ENCODE measurements at places on chromosomes 5 and 9.

DNA sequence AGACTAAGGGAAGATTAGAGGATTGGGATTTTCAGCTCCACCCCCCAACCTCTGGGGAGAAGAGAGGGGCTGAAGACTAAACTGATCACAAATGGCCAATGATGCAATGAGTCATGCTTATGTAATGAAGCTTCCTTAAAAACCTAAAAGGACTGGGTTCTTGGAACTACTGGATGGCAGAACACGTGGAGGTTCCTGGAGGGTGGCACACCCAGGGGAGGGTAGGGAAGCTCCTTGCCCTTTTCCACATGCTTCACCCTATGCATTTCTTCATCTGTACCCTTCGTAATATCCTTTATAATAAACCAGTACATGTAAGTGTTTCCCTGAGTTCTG, 48.6 kb downstream of the ARHGEF28 start:
- no peak for DNase-seq

GRCh38 chr5:95803271-95804148, 19.0 kb downstream of the GLRX start:
- no peak for DNase-seq

DNA sequence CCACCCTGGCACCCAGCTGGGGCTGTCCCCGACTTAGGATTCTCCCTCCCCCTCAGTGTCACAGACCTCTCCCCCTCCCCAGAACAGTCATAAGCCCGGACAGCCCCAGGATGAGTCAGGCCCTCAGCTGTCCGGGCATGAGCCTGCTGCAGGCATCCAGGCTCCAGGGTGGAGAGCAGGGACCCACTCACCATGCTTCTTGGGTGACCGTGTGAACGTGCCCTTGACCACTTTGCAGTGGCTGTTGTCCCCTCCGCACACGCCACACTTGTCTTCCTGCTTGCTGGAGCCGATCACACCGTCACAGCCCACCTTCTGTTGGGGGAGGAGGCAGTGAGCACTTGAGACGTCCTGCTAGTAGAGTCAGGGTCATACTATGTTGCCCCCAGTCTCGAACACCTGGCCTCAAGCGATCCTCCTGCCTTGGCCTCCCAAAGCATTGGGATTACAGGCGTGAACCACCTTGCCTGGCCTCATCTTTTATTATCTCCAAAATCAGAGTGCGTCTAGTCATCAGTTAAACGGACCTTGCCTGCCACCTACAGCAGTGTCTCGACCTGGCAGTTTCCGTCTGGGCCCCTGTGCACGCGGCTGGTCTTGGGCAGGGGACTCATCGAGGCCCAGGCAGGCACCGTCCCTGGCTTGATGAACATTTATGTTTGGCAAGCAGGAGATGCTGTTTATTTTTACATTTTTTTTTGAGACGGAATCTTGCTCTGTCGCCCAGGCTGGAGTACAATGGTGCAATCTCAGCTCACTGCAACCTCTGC, 72.6 kb downstream of the ZNF354C start:
- DNase-seq: no peak

- no peak for DNase-seq
Observed at GRCh38 chr9:123871781-123872180, 58.1 kb downstream of the DENND1A start.

DNA sequence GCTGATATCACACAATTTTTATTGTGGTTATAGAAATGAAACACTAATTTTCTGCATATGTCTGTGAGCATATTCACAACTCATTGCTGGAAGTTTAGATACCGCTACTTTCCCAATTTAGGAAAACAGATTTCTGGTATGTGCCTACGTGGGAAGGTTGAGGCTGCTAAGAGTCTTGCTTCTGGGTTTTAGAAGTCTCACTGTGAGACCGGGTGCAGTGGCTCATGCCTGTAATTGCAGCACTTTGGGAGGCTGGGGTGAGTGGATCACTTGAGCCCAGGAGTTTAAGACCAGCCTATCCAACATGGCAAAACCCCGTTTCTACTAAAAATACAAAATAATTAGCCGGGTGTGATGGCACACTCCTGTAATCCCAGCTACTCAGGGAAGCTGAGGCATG, 39.6 kb downstream of the UBAP1 start:
- DNase-seq: no peak

- DNase-seq: no peak
Observed at GRCh38 chr5:52743529-52743928, 44.2 kb upstream of the ITGA1 start.

- DNase-seq: no peak
Observed at GRCh38 chr5:52854301-52854700, 66.6 kb downstream of the ITGA1 start.

DNA sequence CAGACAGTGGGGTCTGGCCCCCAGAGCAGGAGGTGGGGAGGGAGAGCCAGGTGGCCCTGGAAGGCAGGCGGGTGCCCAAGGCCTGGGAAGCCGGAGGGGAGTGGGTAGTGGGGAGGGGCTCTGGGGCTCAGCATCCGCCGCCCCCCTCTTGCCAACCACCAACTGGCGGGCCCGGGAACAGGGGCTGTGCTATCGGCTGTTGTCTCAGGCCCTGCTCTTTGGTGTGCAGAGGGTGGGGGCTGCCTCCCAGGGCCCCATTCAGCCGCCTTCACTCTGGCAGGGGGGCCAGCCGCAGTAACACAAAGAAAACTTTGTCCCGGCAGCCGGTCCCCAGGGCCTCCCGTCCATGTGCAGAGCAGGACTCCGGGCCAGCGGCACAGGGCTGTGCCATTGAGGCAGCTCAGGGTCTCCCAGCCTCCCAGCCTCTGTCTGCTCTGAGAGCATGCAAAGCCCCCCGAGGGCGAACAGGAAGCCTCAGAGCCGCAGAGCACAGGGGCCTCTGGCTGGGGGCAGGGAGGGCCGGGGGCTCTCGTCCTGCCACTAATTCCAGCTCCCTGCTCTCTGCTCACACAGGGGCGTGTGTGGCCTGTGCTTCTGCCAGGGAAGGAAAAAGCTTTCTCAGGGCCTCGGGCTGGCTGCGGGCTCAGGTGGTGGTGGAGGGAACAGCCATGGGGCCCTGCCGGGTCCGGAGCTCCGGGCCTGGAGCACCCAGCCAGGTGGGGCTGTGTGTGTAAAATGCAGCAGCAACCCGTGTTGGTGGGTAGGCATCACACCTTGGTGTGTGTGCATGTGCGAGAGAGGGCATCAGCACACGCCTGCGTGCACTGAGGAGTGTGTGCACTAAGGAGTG, 54.2 kb upstream of the NOTCH1 start:
- no peak for DNase-seq

- no peak for DNase-seq
Observed at GRCh38 chr9:76414661-76415060, 20.4 kb upstream of the RFK start.

- no peak for DNase-seq
Observed at GRCh38 chr5:137142764-137143605, 356.1 kb downstream of the SPOCK1 start.

GRCh38 chr9:115198001-115198400, 80.0 kb upstream of the TNC start:
- no peak for DNase-seq

DNA sequence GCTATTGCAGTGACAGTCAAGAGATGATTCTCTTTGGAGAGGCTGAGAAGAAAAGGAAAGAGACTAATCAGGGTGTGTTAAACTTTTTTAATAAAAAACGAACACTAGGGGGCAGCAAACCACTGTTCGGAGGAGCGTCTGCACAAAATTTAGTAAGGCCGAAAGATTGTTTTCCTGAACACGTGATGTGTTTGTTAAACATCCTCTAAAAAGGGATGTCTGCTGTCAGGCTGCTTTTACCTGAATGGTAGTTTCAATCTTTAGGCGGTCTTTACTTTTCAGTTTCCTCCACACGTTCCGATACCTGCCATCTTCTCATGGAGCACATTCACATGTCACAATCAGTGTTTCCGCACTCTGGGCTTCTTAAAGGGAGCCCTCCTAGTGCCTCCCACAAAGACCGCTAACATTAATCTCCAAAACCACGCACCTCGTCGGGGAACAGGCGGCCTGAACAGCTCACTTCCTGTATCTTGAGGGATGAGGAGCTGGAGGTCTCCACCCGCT, 125.2 kb downstream of the GPBP1 start:
- DNase-seq: peak; percentile 65

DNA sequence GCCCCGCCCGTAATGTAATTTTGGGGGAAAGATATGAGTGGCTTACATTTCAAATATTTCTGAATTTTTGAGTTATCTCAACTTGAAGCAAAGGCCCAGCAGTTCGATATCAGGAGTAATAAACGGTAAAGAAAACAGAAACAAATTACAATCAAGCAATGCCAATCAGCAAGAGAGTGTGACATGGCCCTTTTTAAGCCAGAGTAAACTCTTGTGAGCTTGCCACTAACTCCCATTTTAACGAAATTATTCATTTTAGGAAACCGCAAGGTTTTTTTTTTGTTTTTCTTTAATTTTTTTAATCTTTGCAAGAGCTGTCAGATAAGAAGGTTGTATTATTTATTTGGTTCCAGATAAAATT, 17.6 kb upstream of the CDK7 start:
- DNase-seq: peak; percentile 4

- no peak for DNase-seq
Observed at GRCh38 chr9:19193029-19193324, 37.5 kb upstream of the DENND4C start.

DNA sequence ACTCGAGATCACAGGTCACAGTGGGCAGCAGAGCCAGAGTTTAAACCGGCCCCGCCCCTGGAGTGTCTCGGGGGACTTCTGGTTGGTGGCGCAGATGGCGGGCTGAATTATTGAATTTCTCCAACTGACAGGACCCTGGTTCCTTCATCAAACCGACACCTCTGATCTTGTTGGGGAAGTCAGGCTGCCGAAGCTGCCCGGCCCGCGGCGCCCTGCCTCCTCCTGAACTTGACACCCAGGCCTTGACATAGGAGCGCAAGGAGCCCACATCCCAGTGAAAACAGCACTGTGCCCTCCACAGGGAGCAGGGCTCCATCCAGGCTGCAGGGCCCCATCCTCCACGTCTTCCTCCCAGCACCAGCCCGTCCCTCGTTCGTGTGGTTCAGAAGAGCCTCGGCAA, 105.2 kb downstream of the OLFM1 start:
- DNase-seq: no peak

DNA sequence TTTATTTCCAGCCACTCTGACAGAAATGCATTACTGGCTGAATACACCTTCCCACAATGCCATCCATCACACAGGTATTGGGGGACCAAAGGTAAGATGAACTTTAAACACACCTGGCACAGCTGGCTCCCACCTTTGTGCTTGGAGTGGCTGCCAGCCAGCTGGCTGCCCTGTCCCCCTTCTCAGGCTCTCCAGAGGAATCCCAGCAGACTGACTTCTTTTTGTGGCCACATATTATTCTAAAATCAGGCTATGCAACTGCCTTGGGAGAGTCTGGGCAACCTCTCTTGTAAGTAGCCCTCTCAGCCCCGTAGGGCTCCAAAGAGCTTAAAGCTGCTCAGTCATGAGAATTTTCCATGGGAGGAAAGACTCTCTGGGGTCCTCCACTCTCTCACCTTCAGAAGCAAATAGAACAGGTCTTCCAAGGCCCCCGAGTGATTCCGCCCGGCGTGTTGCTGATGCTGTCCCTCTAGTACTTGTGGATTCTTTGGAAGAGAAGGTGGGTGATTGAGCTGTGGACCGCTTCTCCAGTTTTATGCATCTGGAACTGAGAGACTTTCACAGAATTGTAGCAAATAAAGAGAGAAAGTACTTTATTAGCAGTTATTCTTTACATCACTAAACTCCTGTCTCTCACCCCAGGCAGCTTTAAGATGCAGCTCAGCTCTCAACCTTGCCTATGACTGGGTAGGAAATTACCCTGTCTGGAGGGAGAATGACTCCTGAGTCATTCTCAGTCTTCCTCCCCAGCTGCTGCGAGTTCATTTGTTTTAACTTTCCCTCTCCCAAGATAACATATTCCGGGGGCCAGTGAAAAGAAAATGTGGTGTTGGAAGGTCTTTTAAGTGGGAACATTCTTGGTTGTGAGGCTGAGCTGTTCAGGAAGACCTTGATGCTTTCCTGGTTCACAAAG, 159.4 kb upstream of the PITX1 start:
- DNase-seq: no peak

DNA sequence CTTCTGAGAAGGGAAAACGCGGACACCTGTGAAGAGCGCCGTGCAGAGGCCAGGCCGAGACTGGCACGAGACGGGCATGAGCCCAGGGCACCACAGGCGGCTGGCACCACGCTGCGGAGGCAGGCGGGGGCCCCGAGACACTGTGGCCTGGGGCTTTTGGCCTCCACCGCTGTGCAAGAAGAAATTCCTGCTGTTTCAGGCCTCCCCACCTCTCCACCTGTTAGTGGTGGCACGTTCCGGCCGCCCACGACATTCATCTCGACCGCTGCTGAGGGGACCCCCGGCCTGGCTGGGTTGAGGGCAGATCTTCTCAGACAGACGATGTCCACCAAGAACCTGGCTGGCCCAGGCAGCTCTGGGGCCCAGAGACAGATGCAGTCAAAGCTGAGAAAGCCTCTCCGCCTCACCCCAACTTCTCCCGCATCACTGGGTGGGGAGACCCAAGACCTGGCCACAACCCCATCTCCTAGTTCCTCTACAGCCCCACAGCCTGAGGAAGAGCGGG, 11.5 kb downstream of the NACC2 start:
- DNase-seq: no peak

- DNase-seq: no peak
Observed at GRCh38 chr5:53892224-53892623, 331.8 kb downstream of the NDUFS4 start.

Measured in neuronal stem cell (in vitro differentiated cells).